ENCODE measurements at places on chromosomes 6 and 20. TPM values are rescaled to one million over a fixed set of nuclear protein-coding genes. Genes with fewer than 3 reads are reported as not detected.

DNA sequence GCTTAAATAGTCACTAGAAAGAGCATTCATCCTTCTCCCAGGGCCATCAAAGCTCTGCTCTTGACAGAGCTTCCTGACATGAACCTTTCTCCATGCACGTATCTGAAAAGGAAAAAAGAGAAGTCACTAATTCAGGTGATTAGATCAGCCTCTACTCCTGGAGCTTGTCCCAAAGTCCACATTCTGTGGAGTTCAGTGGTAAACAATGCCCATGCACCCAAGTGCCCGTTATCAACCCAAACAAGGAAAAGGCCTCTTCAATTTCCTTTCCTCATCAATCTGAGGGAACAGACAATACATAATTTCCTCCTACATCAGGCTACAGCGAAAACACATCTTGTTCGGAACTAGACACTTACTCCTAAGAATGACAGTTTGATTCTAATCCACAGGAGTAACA lies 129.2 kb upstream of the PCSK2 start:
- no peak for DNase-seq

GRCh38 chr20:31260326-31260932 lies 3.0 kb downstream of the DEFB115 start:
- DNase-seq, result no peak

- no peak for DNase-seq
These were observed 41.9 kb upstream of the CALHM6 start for GRCh38 chr6:116419069-116419786.

DNA sequence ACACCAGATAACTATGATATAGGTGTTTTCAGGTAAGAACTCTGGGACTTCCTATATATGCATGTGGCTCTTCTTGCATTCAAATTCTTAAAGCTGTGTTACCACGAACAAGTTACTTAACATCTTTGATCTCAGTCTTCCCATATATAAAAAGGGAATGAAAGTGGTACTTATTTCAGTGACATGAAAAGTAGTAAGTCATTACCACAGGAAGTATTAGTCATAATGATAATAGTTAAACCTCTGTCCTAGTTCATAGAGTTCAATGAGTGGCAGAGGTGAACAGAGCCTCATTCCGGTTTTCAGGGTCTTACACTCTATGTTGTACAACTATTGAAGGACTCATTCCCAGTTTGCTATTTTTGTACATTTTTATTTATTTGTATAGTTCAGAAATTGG lies 237.0 kb downstream of the NKAIN2 start:
- DNase-seq, result no peak

DNA sequence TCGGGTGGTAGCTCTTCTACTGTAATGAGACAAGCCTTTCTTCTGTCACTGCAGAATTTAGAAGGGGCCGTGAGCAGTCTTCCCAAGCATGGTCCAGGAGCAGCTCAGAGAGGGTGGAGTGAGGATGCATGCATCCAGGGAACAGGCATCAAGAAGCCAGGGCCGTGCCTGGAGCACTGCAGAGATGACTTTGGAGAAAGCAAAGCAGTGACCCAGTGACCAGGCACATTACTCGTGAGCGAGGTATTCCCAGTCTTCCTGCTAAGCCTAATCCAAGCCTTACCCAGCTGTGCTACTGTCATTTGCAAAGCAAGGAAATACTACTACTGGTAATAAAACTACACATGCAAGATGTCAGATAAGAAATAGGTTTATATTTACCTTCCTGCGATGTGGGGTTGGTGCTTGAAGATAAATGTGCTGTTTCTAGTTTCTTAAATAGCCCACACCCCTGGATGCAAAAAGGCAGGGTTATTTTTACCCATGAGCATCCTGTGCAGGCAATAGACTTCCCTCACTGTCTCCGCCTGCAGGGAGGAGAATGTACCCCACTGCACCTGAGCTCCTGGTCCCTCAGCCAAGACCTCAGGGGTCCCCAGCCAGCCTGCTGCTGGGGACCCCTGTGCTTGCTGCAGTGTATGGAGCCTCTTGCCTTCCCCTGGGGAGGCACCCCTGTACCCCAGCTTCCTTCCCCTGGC lies 62.9 kb downstream of the SSR1 start:
- DNase-seq, result no peak

GRCh38 chr20:4371623-4372251 lies 350.0 kb upstream of the PRND start:
- no peak for DNase-seq

DNA sequence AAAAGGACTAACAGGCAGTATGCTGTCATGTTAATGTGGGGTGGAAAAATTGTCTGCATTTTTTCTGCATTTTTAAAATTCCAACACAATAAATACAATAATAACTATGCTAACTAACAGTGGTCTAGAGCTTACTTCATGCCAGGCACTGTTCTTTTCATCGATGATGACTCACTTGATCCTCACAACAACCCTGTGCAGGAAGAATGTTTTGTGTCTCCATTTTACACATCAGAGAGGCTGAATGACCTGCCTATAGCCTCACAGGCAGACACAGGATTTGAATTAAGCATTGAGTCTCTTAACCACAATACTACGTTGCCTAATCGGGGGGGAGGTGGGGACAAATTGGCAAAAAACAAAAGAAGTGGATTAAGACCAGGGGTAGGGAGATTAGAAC lies 26.9 kb upstream of the FANCE start:
- DNase-seq, result peak; percentile 85

GRCh38 chr6:170108456-170108855 lies 182.4 kb downstream of the DLL1 start:
- no peak for DNase-seq

GRCh38 chr6:134435814-134436280 lies 117.9 kb upstream of the SGK1 start:
- DNase-seq, result no peak

The WFDC12 gene
- not detected for polyA plus RNA-seq

DNA sequence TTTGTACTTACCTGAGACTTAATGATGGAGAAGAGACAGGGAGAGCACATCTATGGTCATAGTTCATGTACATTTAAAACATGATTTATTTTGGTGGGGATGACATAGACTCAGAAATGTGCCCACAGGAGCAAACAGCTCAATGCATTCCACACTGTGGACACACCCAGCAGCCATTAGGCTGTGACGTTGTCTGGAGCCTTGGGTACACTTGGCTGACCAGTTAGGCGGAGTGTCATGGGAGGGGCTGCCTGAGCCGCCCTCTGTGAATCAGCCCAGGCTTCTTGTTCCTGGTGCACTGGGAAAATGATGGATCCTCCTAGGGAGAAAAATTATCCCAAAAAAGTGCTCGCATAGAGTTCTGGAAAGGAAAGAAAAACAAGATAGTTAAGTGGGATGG lies 231.0 kb upstream of the GMDS start:
- DNase-seq, result no peak

DNA sequence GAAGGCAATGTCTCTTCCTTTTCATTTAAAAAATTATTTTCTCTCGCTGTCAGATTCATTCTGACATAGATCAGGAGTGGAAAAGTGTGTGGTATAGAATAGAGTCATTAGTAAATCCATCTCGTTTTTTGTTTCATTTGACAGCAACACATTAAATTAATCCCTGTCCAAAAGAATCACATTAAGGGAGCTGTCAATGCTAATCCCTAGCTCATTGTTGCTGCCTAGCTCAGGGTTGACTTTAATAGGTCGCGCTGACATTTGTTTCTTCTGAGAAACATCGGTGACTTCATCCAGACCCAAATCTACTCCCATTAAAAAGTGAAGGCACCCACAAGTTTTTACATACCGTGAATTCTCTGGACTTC lies 25.4 kb upstream of the MAP3K7 start:
- DNase-seq, result no peak

- no peak for DNase-seq
These were observed 25.2 kb downstream of the PYGB start for GRCh38 chr20:25273046-25273445.

DNA sequence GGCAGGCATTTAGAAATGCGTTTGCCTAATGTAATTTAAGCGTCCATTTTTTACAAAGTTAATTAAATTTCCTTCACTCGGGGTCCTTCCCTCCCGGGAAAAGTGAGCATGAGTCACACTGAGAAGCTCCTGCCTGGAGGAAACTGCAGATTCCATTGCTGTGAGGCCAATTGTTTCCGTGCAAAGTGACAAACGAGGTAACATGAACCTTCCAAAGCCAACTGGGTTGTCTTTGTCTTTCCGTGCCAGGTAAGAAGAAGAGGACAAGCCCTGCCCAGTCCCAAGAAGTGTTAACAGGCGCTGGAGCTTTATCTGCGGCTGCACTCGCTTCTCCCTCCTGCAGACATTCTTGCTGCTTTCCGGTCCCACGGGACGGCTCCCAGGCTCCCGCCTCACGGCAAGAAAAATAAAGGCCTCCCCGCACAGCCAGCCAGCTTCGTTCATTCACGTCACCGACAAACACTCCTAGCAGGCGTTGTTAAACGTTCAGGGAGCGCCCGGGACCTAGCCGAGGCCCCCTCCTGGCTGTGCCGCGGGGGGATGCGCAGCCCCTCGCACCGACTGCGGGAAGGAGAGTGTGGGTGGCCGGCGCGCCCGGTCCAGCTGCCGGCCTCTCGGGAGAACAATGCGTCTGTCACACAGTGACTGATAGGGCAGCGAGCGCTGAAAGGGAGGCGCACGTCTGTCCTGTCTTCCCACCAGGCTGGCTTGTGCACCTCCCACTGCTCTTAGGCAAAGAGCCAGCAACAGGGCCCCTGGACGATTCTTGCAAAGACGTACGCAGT lies 61.5 kb upstream of the HDDC2 start:
- no peak for DNase-seq

GRCh38 chr20:36465109-36466080 lies 75.9 kb upstream of the MYL9 start:
- DNase-seq, result peak; percentile 94

DNA sequence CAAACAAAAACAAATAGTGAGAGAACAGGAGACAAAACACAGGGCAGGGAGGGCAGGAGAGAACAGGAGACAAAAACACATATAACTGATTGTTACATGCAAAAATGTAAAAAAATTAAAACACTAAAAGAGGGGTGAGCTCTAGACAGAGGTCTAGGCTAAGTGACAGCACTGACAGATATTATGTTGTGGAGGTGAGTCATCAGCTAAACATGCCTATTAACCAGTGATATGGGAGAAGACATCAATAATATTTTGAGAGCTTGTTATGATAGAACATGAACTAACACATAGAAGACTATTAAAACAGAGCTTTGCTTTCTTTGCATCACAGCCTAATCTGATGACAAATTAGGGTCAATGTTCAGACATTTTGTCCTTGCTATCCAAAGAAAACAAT lies 972.7 kb downstream of the PRIM2 start:
- DNase-seq, result no peak

DNA sequence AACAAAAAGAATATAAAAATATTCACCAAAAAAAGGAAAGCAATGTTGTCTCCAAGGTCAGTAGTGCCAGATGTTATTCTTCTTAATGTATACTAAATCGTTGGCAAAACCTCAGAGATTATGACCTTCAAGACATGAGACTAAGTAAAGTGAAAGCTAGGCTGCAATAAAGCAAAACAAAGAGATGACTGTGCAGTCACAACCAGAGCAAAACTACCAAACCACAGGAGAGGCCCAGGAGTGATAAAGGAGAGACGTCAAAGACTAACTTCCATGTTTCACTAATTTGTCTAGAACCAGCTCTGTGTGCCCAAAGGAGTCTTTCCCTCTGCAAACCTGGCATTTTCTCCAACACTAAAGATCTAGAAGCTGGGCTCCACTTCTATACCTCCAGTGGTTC lies 155.9 kb upstream of the POU3F2 start:
- no peak for DNase-seq

GRCh38 chr6:45522486-45522885 lies 144.8 kb upstream of the SUPT3H start:
- DNase-seq, result no peak

GRCh38 chr6:67221226-67221625 lies 1413.9 kb upstream of the ADGRB3 start:
- no peak for DNase-seq

GRCh38 chr6:38604700-38605099 lies 35.0 kb downstream of the BTBD9 start:
- DNase-seq, result no peak

The ISM1 gene
- polyA plus RNA-seq, result 0.12 TPM

Measured in BJ (cell line).